ENCODE measurements at places on chromosomes 13 and 19. TPM values are rescaled to one million over a fixed set of nuclear protein-coding genes. Genes with fewer than 3 reads are reported as not detected.

MED29 gene
- 40.4 TPM for total RNA-seq

FPR2 gene
- not detected for total RNA-seq

CHST8 gene
- not detected for total RNA-seq

SIX5 gene
- total RNA-seq: 14.6 TPM

PTPRS gene
- 171 TPM for total RNA-seq

LINGO3 gene
- not detected for total RNA-seq

HSPBP1 gene
- 17.9 TPM for total RNA-seq

- H3K27me3 ChIP-seq: no peaks in the 10 kb centered on the region
- peak overlapping the region; percentile 38 for H3K27ac ChIP-seq
- H3K4me3 ChIP-seq: no peak overlapping the region
These were observed 315.8 kb upstream of the KLF12 start for GRCh38 chr13:74449811-74450524.

DNA sequence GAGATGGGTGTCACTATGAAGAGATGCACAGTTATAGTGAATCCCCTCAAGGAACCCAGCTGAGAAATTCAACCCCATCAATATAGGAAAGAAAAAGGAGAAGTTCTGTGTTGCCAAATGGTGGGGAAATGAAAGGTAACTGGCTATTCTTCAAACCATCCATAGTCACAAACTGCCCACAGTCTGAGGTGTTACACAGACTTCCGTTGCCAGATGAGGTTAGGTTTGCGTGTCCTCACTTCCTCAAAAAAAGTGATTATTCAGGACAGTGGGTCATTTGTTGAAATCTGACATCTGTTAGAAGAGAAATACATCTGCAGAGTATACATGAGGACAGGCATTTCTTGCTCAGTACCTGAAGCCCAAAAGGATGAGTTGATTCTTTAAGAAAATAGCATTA, 9.0 kb downstream of the SIGLEC5 start:
- DNase-seq: no peak
- H3K4me1 ChIP-seq: no peaks in the 10 kb centered on the region
- H3K4me3 ChIP-seq: no peak overlapping the region
- H3K27me3 ChIP-seq: peaks cover 3% of the 10 kb centered on the region
- no peak overlapping the region for H3K27ac ChIP-seq

GRCh38 chr19:29162694-29163093, 50.3 kb downstream of the UQCRFS1 start:
- H3K27me3 ChIP-seq: no peaks in the 10 kb centered on the region
- no peak overlapping the region for H3K27ac ChIP-seq
- no peak overlapping the region for H3K4me3 ChIP-seq
- H3K36me3 ChIP-seq: no peaks in the 10 kb centered on the region

GRCh38 chr13:103184413-103184812, 118.2 kb upstream of the SLC10A2 start:
- no peaks in the 10 kb centered on the region for H3K27me3 ChIP-seq
- H3K36me3 ChIP-seq: no peaks in the 10 kb centered on the region
- H3K4me1 ChIP-seq: no peaks in the 10 kb centered on the region
- H3K27ac ChIP-seq: no peak overlapping the region

GRCh38 chr19:18399008-18399407, 1.6 kb upstream of the LRRC25 start:
- no peaks in the 10 kb centered on the region for H3K36me3 ChIP-seq
- no peak overlapping the region for H3K4me3 ChIP-seq
- peaks cover 21% of the 10 kb centered on the region for H3K4me1 ChIP-seq

DNA sequence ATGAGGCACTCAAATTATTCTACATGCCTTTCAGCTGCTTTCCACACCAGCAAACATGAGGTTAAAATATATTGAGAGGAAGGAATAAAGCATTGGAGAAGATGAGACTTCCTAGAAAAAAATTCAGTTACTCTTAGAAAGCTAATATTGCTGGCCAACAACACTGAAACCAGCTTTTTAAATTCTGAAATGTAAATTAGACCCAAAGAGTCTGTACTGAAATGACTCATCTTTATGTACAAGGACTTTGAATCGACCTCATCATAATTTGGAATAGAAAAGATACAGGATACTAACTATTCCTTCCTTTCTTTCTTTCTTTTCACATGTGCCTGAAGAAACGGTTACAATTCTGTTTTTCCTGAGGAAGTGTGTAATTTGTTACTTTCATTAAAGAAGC, 6.5 kb upstream of the HSPH1 start:
- no peak overlapping the region for H3K4me3 ChIP-seq
- no peaks in the 10 kb centered on the region for H3K4me1 ChIP-seq
- DNase-seq: no peak
- H3K27me3 ChIP-seq: no peaks in the 10 kb centered on the region
- no peak overlapping the region for H3K27ac ChIP-seq
- no peaks in the 10 kb centered on the region for H3K36me3 ChIP-seq

DNA sequence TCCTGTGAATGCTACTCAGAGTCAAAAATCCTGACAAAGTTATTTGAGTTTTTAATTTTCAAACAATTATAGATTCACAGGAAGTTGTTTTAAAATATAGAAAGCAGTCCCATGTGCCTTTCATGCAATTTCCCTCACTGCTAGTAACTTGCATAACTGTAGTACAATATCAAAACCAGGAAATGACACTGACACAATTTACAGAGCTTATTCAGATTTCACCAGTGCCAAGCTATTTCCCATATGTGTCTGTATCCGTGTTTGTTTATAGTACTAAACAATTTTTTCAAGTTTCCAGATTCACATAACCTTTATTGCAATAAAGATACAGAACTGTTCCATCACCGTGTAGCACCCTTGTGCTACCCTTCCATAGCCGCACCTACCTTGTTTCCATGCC, 934.6 kb downstream of the PCDH17 start:
- DNase-seq: no peak
- no peaks in the 10 kb centered on the region for H3K36me3 ChIP-seq
- no peaks in the 10 kb centered on the region for H3K4me1 ChIP-seq

GRCh38 chr13:94327318-94327717, 152.2 kb downstream of the DCT start:
- no peaks in the 10 kb centered on the region for H3K36me3 ChIP-seq
- peaks cover 12% of the 10 kb centered on the region for H3K4me1 ChIP-seq
- H3K27ac ChIP-seq: no peak overlapping the region
- no peaks in the 10 kb centered on the region for H3K27me3 ChIP-seq
- no peak for DNase-seq
